ENCODE measurements at places on chromosomes 7 and 10. TPM values are rescaled to one million over a fixed set of nuclear protein-coding genes. Genes with fewer than 3 reads are reported as not detected.

- no peak for DNase-seq
- H3K27me3 ChIP-seq = peaks cover 11% of the 10 kb centered on the region
- no peak overlapping the region for H3K27ac ChIP-seq
- H3K4me1 ChIP-seq = no peaks in the 10 kb centered on the region
Measured at GRCh38 chr10:45368181-45368580, 5.8 kb upstream of the ALOX5 start.

- no peaks in the 10 kb centered on the region for H3K27me3 ChIP-seq
- peak overlapping the region; percentile 87 for H3K27ac ChIP-seq
- H3K4me3 ChIP-seq = peak overlapping the region; percentile 73
- peaks cover 48% of the 10 kb centered on the region for H3K4me1 ChIP-seq
- H3K36me3 ChIP-seq = no peaks in the 10 kb centered on the region
Measured at GRCh38 chr7:6375348-6376101, 72.2 kb downstream of the DAGLB start.

DNA sequence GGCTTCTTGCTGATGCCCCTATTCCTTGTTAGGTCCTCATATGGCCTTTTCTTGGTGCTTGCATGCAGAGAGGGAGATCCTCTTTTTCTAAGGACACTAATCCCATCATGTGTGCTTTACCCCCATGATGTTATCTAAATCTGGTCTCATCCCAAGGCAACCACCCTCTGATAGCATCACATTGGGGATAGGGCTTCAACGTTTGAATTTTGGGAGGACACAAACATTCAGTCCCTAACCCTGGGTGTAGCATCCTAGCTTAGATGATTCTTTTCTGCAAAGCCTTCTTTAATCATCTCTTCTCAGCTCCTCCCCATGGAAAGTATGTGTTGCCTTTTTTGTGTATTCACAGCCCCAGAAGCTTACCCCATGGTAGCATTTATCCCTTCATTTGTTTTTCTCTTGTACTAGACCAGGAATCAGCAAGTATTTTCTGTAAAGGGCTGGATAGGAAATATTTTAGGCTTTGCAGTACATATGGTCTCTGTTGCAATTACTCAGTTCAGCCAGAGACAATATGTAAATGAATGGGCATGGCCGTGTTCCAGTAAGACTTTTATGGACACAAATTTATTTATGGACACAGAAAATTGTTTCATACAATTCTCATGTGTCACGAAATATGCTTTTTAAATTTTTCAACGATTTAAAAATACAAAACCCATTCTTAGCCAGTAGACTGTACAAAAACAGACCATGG is 101.5 kb upstream of the CSTF2T start:
- H3K27ac ChIP-seq = no peak overlapping the region
- no peaks in the 10 kb centered on the region for H3K27me3 ChIP-seq

- H3K4me3 ChIP-seq = no peak overlapping the region
- H3K27me3 ChIP-seq = peaks cover 24% of the 10 kb centered on the region
- DNase-seq = no peak
- H3K4me1 ChIP-seq = no peaks in the 10 kb centered on the region
Measured at GRCh38 chr7:73828107-73828803, 2.5 kb upstream of the CLDN4 start.

DNA sequence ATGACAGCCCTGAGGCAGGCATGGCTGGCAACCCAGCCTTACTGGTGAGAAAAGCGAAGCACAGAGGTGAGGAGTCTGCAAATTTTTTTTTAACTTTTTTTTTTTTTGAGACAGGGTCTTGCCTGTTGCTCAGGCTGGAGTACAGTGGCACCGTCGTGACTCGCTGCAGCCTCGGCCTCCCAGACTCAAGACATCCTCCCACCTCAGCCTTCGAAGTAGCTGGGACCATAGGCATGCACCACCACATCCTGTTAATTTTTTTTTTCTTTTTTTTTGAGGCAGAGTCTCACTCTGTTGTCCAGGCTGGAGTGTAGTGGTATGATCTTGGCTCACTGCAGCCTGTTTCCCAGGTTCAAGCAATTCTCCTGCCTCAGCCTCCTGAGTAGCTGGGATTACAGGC is 35.1 kb upstream of the DLG5 start:
- H3K4me3 ChIP-seq = no peak overlapping the region
- no peaks in the 10 kb centered on the region for H3K4me1 ChIP-seq
- no peak for DNase-seq
- H3K36me3 ChIP-seq = no peaks in the 10 kb centered on the region

- no peak overlapping the region for H3K4me3 ChIP-seq
- no peak overlapping the region for H3K27ac ChIP-seq
- no peak for DNase-seq
- no peaks in the 10 kb centered on the region for H3K27me3 ChIP-seq
Measured at GRCh38 chr7:138387755-138388475, 72.1 kb upstream of the TRIM24 start.

DNA sequence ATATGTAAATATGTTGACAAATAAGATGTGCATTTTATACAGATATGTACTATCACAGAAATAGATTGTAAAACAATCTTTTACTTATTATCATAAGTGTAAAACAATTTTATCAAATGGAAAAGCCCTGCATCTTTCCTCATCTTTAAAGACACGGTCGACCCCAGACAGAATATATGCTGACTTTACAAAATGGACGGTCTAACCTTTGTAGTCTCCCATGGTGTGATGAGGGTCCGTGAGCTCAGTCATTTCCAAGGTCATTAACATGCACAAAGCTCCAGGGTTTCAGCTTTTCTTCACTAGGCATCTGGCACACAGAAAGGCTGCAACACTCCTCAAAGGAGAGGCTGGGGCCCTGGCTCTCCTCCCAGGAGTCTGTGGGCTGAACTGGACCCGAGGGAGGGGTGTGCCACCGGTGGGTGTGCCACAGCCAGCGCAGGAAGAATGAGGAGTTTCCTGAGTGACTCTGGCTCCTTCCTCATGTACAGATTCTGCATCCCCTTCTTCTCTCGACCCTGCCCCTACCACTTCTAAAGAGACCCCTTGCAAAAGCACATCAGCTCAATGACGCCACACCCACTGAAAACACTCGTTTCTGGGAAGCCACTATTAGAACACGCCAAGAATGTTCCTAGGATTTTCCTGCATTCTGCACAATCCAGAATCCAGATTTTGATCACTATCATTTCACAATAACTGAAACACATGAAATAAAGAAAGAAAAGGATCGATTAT is 26.2 kb upstream of the ABLIM1 start:
- H3K36me3 ChIP-seq = no peaks in the 10 kb centered on the region
- no peak for DNase-seq
- peak overlapping the region; percentile 17 for H3K4me3 ChIP-seq
- no peaks in the 10 kb centered on the region for H3K27me3 ChIP-seq
- peak overlapping the region; percentile 84 for H3K27ac ChIP-seq
- peaks cover 67% of the 10 kb centered on the region for H3K4me1 ChIP-seq

DNA sequence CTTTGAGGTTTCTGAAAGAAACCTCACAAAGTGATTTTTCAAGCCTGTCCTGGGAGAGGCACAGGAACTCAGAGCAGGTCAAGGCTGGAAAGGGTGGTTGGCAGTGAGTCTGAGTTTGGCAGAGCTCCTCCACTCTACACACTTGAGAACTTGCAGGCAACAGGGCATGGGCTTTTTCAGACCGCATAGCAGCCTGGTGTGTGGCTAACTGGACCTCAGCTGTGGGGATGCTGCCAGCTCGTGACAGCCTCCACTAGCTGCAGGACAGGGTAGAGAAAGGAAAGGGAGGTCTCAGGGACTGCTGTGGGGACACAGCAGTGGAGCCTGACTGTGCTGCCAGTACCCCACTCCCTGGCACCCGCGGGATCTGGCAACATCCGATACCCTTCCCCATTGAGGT is 2.6 kb downstream of the CDHR1 start:
- H3K27me3 ChIP-seq = no peaks in the 10 kb centered on the region
- H3K36me3 ChIP-seq = no peaks in the 10 kb centered on the region
- no peak for DNase-seq
- H3K4me1 ChIP-seq = peaks cover 5% of the 10 kb centered on the region

- no peaks in the 10 kb centered on the region for H3K4me1 ChIP-seq
- H3K36me3 ChIP-seq = no peaks in the 10 kb centered on the region
- no peak for DNase-seq
- no peak overlapping the region for H3K4me3 ChIP-seq
Measured at GRCh38 chr7:82701949-82702348, 258.4 kb upstream of the CACNA2D1 start.

DNA sequence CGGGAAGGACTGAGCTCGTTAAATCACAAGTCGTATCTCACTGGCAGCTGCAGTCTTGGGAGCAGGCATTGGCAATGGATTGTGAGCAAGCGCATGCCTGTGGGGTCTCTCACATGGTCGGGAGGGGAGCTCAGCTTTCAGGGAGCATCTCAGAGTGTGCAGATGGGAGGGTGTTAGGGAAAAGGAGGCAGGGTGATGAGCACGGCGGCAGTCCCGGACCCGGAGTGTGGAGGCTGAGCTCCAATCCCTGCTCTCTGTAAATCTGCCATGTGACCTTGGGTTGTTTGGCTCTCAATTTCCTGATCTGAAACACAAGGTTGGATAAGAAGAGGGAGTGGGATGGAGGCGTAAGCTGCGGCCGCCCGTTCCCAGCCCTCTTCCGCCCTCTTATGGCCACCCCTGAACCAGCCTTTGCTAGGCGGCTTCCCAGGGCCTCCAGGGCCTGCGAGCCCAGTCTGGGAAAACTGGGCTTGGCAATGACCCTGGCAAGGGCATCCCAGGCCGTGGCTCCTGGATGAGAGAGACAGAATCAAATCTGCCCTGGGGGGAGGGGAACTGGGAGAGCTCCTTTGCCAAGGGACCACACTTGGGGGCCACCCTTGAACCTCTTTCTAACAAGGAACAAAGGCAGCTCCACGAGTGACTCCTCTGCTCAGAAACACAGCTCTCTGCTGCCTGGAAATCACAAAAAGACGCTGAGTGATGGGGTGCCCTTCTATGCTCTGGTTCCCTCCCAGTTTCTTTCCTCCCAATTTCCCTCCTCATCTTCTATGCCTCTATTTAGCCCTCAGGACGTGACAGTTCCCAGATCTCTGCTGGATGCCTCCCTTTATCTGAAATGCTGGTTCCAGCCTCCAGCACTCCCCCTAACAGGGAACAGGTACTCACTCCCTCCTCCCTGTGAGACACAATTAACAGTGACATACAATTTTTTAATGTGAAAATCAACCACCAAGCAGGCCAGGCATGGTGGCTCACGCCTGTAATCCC is 41.7 kb upstream of the LOXL4 start:
- DNase-seq = peak; percentile 67
- no peaks in the 10 kb centered on the region for H3K36me3 ChIP-seq
- H3K27me3 ChIP-seq = no peaks in the 10 kb centered on the region
- peak overlapping the region; percentile 4 for H3K27ac ChIP-seq
- no peak overlapping the region for H3K4me3 ChIP-seq
- H3K4me1 ChIP-seq = peaks cover 4% of the 10 kb centered on the region

DNA sequence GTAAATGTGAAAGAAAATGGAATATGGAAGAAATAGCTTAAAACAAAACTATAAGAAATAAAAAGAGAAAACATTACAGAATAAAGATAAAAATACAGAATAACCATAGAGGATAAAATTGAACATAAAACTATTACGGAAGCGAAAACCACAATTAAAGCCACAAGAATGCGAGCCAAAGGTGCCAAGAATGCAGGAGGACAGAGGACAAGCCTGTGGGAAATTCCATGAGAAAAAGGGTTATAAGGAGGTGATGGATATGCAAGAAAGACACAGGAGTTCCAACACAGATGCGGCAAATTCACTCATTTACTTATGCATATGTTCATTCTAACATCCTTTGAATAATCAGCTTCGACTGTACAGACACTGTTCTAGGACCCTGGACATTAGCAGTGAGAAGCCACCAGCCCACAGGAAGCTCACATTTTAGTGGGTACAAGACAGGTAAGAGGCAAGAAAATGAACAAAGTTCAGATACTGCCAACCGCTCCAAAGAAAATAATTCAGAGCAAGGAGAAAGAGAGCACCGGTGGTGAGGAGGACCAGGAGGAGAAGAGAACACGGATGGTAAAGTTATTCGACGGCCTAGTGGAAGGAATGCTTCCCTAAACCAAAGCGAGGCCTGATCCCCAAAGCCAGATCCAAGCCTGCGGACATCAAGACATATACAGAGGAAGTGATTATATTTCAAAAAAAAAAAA is 213.7 kb upstream of the MGMT start:
- H3K27ac ChIP-seq = no peak overlapping the region
- DNase-seq = no peak
- no peaks in the 10 kb centered on the region for H3K36me3 ChIP-seq
- no peaks in the 10 kb centered on the region for H3K27me3 ChIP-seq
- no peaks in the 10 kb centered on the region for H3K4me1 ChIP-seq

DNA sequence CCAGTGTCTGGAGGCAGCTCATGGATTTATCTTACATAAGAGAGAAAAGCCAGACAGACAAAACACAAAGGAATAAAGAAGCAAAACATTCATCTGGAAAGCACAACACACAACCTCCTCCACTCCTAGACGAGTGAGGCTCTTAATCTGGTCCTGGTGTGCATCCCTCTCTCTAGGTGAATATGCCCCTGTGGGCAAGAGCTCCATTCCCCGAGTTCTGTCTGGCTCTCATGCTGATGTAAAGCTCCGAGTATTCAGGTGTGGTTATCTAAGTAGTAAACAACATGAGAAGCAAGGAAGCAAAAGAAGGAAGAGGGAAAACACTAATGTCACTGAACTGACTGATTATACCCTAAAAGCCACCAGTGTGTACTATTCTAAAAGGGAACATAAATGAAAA is 47.9 kb upstream of the FEZF1 start:
- no peaks in the 10 kb centered on the region for H3K27me3 ChIP-seq
- H3K4me1 ChIP-seq = no peaks in the 10 kb centered on the region
- no peak overlapping the region for H3K4me3 ChIP-seq
- no peak overlapping the region for H3K27ac ChIP-seq

GRCh38 chr10:131650771-131651673 is 249.8 kb upstream of the PPP2R2D start:
- peaks cover 4% of the 10 kb centered on the region for H3K4me1 ChIP-seq
- no peak overlapping the region for H3K4me3 ChIP-seq
- H3K27me3 ChIP-seq = peaks cover 12% of the 10 kb centered on the region
- no peak overlapping the region for H3K27ac ChIP-seq
- H3K36me3 ChIP-seq = no peaks in the 10 kb centered on the region

GRCh38 chr7:84139986-84140729 is 54.4 kb downstream of the SEMA3A start:
- DNase-seq = no peak
- no peak overlapping the region for H3K27ac ChIP-seq
- H3K27me3 ChIP-seq = no peaks in the 10 kb centered on the region
- H3K4me1 ChIP-seq = no peaks in the 10 kb centered on the region
- no peak overlapping the region for H3K4me3 ChIP-seq
- no peaks in the 10 kb centered on the region for H3K36me3 ChIP-seq

DNA sequence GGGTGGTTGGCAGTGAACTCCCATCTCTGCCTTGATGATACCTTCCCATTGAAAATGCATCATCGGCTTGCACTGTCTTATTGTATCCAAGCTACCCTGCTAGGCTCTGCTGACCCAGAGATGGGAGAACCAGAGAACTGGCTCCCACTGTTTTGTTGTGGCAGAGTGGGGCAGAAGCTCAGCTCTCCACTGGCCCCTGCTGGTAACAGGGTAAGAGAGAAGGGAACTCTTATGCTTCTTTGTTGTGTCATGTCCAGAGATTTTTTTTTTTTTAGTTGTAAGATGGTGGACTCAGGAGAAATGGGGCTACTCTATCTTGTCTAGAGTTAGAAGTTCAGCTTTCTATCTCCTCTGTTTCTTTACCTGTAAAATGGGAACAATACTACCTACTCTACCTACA is 100.5 kb upstream of the SDK1 start:
- no peak for DNase-seq
- H3K36me3 ChIP-seq = no peaks in the 10 kb centered on the region
- H3K4me1 ChIP-seq = no peaks in the 10 kb centered on the region
- H3K27me3 ChIP-seq = no peaks in the 10 kb centered on the region
- no peak overlapping the region for H3K27ac ChIP-seq

Gene UPF2
- total RNA-seq = 23.9 TPM

Gene FAM13C
- 30.0 TPM for total RNA-seq

Gene CACNA2D1
- total RNA-seq = 18.9 TPM

Gene ABCC2
- total RNA-seq = 23.7 TPM

Gene SFTPA1
- total RNA-seq = not detected

Gene CPA4
- 5.4 TPM for total RNA-seq

Measured in tibial nerve (tissue), 4 donors.